ENCODE measurements at places on chromosomes 12 and 14.

DNA sequence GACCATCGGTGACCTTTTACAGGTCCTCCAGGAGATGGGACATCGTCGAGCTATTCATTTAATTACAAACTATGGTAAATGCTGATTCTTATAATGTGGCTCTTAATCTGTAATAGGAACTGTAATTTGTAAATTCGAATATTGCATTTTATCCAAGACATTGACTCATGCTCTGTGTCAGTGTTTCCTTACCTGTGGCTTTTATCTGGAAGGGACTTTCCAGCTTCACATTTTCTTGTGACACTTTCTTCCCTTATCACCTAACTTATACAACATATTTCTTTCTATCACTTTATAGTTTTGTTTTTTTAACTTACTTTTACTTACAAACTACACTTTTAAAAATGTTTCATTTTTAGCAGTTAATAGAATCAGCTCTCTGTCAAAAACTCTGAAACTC lies 14.8 kb downstream of the IRAK3 start:
- no peak for DNase-seq

- DNase-seq = no peak
Measured at GRCh38 chr12:114931025-114931424, 247.1 kb upstream of the TBX3 start.

GRCh38 chr14:61266891-61267740 lies 14.0 kb downstream of the TMEM30B start:
- DNase-seq = no peak

- DNase-seq = no peak
Measured at GRCh38 chr14:37585101-37585511, 9.9 kb downstream of the FOXA1 start.

DNA sequence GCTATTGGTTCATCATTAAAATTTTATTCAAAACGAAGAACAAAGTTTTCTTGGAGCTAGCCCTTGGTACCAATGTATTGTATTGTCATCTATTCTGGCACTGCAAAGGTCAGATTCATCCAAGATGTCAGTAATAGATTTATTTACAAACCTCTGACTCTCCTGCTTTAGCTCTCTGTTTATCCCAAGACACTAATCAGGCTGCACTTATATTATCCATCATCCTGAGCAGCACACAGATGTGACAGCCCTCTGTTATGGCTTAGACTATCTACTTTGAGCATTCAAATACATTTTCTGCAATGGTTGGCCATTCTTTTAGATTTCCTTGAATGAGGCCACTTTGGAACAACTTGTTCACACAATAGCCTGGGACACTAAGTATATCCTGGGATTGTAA lies 5.0 kb upstream of the PTPRR start:
- no peak for DNase-seq

DNA sequence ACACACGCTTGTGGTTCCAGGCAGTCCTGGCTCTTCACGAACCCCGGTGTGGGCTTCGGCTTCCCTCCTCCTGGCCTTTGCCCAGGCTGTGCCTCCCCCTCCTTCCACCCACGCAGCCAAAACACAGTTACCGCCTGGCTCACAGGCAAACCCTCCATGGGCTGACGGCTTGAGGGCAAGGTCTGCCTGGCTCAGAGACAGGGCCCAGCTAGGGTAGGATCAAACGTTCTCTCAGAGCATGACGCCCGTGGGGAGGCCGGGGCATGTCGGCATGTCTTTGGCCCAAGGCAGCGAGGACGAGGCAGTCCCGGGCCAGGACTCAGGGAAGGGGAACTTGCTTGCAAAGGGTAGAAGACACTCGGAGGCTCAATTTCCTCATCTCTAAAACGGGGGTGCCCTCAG lies 2.1 kb downstream of the SLC25A47 start:
- DNase-seq = no peak

GRCh38 chr12:67067453-67068203 lies 201.5 kb upstream of the CAND1 start:
- DNase-seq = no peak

GRCh38 chr12:64672925-64673409 lies 62.7 kb downstream of the RASSF3 start:
- DNase-seq = no peak

- DNase-seq = no peak
Measured at GRCh38 chr12:20398686-20399085, 30.3 kb downstream of the PDE3A start.

DNA sequence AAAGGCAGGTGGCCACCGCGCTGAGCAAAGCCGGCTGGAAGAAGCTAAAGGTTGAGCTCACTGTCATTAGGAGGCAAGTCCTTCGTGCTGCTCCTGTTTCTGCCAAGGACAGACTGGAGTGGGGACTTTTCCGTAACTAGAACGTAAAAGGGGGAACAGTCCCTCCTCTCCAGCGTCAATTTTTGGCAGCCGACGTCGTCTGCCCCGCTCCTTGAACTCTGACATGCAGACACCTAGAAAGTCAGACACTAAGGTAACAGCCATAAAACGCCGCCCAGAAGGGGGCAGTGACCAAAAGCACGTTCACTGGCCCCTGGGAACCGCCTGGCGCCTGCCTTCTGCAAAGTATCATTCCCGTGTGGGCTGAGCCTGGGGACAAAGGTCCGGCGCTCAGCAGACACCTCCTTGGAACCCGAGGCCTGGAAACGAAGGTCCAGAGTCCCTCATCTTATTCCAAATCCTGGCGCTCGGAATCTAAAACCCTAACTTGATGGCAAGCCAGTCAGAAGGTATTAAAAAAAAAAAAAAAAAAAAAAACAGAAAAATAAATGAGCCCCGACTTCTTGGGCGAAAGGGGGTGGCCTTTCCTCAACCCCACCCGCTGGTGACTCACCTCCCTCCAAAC lies 1.1 kb upstream of the LRP1 start:
- DNase-seq = no peak

DNA sequence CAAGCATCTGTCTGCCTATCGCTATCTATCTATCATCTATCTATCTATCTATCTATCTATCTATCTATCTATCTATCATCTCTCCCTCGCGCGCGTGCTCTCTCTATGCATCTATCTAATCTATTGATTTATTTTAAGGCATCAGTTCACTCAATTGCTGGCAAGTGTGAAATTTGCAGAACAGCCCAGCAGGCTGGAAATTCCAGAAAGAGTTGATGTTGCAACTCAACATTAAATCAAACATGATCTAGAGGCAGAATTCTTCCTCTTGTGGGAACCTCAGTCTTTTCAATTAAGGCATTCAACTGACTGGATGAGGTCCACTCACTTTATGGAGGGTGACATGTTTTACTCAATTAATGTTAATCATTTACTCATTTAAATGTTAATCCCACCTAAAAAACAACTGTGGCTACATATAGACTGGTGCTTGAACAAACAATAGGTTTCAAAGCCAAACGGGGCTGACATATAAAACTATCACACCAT lies 1210.8 kb downstream of the GALC start:
- DNase-seq = no peak

DNA sequence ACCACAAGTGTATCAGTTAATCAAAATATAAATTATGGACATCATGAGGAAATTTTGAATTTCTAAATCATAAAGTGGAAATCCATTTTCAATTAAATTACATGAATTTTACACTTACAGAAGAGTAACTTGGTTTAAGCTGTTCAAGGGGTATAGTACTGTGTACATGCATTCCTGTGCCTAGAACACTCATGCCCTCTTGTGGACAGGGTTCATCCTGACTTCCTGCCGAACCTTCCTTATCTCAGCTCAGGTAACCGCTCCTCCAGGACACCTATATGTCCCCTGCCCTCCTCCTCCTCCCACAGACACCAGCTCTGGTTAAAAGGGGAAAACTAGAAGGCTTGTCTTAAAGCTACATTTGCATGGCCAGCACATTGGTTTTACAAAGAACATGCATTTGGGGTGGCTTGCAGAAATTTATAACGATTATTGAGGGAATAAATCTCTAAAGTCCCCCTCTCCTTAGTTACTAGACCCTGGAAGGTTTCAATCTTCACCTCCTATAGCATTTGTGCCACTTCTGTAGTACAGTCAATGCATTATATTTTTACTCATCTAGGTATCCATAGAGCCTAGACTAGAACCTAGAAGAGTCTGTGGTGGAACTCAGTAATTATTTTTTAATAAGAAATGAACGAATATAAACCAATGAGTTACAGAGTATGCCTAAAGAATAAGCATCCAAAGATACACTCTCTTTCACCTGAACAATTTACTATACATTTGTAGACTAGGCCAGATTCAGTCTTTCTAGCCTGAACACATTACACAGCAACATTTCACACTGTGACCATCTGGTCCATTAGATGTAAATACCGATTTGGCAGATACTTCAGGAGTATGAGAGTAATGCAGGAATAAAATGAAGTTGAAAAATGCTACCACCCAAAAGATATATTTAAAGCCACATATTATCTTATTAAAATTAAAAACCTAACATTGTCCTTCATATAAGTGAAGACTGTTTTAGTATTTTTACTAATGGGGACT lies 345.6 kb downstream of the PAWR start:
- DNase-seq = no peak

DNA sequence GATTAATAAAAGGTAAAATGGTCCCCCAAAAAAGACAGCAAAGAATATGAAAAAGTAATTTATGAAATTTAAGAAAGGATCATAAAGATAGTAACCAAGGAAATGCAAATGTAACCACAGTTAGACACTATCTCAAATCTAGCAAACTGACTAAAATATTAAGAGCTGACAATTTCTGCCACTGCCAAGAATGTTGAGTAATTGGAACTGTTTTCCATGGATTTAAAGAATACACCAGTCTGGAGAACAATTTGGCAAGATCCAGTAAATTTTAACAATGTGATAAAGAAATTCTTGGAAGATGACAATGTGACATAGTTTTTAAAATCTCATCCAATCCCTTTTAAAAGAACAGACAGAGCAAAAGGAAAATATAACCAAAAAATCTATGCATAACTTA lies 798.0 kb upstream of the MGAT4C start:
- DNase-seq = no peak

DNA sequence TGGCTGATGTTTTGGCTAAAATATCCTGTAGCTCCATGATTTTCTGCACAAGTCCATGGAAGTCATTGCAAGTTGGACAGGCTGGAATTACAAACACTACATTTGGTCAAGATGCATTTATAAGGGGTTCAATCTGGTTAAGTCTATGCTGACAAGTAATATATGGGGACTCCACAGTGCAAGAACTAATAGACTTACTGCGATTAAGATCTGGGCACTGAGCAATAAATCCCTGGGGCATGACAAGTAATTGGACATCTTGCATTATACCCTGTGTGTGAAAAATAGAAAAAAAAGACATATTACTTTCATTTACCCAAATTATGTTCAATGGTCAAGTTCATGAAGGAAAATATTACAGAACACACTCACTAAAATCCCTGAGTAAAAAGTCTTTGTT lies 99.1 kb downstream of the NELL2 start:
- no peak for DNase-seq

DNA sequence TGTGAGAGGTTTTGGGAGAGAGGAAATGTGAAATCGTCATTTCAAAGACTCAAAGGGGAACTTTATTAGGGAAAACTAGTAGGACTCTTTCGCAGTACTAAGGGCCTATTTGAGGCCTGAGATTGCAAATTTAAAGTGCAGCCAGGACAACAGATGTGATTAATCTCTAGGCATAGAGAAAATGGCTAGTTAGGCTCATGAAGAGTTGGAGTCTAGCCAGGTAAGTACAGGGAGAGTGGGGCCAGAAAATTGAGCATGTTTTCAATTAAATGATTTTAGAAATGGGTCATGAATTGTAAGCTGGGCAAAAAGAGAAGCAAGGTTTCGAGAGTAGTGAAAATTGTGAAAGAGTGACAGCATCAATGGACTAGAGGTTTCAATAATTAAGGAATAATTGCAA lies 91.9 kb upstream of the LMNTD1 start:
- DNase-seq = no peak

- no peak for DNase-seq
Measured at GRCh38 chr14:77485256-77485655, 13.4 kb downstream of the ISM2 start.

- DNase-seq = no peak
Measured at GRCh38 chr12:94531196-94531720, 71.6 kb upstream of the CEP83 start.

- DNase-seq = no peak
Measured at GRCh38 chr12:71187379-71187778, 29.6 kb upstream of the TSPAN8 start.

- no peak for DNase-seq
Measured at GRCh38 chr12:57560516-57560915, 10.7 kb downstream of the KIF5A start.

GRCh38 chr14:74793506-74794155 lies 30.5 kb downstream of the YLPM1 start:
- DNase-seq = no peak

DNA sequence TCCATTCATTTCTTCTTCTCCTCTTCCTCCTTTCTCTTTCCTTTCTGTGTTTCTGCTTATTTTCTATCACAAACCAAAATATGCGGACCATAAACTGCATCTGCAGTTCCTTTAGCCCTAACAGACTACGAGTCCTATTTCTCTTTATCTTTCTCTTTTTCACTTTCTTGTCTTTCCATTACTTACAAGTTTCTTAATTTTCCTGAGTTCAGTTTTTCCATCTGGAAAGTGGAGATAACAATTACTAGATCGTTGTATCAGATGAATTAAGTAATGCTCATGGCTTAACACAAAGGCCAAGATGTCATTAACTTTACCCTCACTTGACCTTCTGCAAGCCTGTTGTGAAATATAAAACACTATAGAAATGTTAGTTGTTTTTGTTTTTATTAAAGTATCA lies 983 bp upstream of the COPS7A start:
- no peak for DNase-seq

GRCh38 chr12:54160769-54161480 lies 27.9 kb downstream of the SMUG1 start:
- no peak for DNase-seq

DNA sequence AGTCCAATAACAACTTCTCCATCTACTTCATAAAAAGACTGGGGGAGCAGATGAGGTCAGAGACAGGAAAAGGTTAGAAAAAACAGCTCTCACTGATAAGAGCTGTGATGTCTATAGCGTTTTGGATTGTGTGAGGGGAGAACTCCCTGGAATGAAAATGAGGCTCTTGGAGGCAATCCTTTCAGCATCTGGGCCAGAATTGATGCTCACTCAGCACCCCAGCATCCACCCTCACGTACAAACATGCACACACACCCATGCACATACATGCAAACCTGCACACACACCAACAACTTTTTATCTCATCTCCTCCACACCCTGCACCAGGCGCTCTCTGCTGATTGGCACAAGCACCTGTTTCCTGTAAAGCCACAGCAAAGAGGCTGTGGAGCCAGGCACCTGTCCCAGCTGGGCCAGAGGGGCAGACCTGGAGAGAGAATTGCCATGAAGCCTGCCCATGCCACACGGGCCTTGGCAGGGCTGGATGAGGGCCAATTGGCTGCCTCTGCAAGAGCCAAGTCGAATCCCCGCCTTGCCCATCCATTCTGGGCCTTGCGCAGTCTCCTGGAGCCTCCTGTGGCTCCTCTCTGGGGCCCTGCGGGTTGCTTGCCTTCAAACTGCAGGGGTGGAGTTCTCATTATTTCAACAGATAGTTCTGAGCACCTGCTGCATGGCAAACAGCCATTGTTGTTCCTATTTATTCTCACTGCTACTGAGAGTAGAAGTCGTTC lies 53.1 kb downstream of the SYNE3 start:
- DNase-seq = no peak

Data from skeletal muscle cell (primary cell).